K562 (cell line): ENCODE measurements at places on chromosomes 16 and 17. TPM values are rescaled to one million over a fixed set of nuclear protein-coding genes. Genes with fewer than 3 reads are reported as not detected.

- DNase-seq, result no peak
Observed at GRCh38 chr17:44889003-44889402, 10.2 kb downstream of the EFTUD2 start.

DNA sequence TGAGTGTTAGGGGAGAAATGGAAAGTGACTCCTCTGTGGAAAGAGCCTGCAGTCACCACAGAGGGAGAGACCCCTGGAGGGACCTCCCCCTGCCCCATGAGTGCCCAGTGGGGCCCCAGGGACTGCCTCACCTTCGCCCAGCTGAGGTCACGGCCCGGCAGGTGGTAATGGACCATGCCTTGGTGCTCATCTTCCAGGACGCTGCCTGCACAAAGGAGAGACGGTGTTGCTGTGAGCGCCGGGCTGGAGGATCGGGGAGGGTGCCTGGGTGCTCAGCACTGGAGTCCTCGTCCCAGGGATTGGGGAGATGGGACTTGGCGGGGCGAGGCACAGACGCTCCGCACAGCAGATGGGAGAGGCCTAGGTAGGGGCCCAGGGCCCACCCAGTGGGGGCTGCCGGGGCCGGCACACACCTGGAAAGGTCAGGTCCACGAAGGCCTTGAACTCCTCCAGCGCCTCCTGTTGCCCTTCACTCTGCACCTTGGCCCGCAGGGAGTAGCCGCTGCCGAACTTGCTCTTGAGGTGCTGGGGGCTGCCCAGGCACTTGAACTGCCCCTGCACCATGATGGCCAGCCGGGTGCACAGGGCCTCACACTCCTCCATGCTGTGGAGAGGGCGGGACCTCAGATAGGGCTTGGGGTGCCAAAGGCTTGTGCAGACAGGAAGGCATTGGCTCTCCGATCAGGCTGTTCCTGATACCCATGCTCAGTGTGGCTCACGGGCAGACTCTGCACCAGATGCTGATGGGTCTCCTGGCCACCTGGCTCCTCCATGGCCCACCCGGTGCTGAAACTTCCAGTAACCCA lies 9.7 kb upstream of the RNPS1 start:
- no peak for DNase-seq

DNA sequence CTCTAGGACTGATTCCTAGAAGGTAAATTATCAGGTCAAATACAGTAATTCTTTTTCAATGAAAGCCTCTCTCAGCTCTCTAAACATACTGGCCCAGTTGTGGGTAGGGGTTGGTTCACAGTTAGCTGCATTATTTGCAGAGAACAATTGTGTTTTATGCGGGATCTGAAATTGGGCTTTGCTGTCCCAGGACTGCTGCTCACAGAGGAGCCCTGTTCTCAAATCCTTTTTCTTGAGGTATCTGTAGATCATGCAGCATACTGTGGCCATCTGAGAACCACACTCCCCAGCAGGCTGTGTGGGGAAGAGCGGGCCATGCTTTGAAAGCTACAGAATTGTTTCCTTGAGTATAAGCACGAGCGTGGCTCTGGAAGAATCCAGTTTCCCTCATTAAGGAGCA lies 17.5 kb downstream of the MTHFSD start:
- no peak for DNase-seq

GRCh38 chr17:7293816-7294613 lies 424 bp downstream of the YBX2 start:
- DNase-seq, result peak; percentile 62

SLC5A11 gene
- total RNA-seq, result 0.09 TPM in 1 of 2 replicates, not detected in the other

NGFR gene
- 0.09 and 0.11 TPM in 2 replicates for total RNA-seq
